ENCODE measurements at places on chromosomes 6 and 20. TPM values are rescaled to one million over a fixed set of nuclear protein-coding genes. Genes with fewer than 3 reads are reported as not detected.

GRCh38 chr6:151073146-151073545 is 166.6 kb upstream of the AKAP12 start:
- H3K36me3 ChIP-seq: no peaks in the 10 kb centered on the region
- no peak overlapping the region for H3K27ac ChIP-seq
- no peak overlapping the region for H3K4me3 ChIP-seq
- no peaks in the 10 kb centered on the region for H3K27me3 ChIP-seq
- DNase-seq: no peak

Gene EXOC2
- total RNA-seq: 37.3 TPM

Gene BFSP1
- 1.6 TPM for total RNA-seq

DNA sequence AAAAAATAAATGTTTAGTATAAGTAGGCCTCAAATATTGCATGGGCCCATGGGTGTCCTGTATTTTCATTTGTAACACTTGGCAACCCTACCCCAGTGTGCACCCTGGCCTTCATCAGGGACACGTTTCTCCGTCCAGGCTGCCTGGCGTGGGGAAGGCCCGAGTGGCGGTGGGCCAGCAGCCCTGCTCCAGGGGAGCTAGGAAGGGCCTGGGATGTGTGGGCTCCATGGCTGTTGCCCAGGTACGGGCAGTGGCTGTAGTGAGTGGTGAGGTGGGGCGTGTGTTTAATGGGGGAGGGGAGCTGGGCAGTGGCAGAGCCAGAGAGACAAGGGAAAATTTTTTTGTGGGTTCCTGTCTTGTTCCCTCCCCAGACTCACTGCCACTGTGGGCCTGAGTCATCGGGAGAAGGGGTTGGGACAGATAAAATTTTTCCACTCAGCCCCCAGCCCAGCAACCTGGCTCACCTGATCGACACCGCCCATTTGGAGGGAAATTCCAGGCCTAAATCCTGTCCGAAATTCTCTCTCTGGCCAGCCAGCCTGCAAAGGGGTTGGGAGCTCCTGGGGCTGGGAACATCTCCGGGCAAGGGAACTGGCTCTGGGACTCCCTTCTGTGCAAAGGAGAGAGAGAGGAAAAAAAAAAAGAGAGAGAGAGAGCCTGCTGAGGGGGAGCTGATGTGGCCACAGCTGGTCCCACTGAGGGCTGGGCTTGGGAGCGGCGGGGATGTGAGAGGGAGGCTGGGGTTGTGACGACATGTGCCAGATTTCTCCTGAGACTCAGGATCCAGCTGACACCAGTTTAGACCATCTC is 32.5 kb upstream of the VEGFA start:
- no peaks in the 10 kb centered on the region for H3K27me3 ChIP-seq
- H3K4me1 ChIP-seq: no peaks in the 10 kb centered on the region
- H3K27ac ChIP-seq: no peak overlapping the region
- H3K36me3 ChIP-seq: no peaks in the 10 kb centered on the region
- H3K4me3 ChIP-seq: no peak overlapping the region

DNA sequence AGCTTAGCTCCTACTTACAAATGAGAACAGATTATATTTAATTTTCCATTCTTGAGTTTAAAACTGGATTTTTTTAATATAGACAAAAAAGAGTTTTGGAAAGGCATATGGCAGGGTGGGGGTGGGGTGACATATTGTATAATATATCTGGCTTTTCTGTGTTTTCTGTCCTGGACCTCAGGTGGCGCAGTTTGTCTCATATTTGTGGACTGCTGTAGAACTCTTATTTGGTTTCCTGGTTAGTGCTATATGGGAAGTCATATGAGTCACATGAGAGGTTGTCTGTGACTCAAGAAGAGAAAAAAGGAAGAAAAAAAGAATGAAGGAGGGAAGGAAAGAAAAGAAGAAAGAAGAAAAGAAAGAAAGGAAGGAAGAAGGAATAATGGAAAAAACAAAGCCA is 131.8 kb downstream of the CLVS2 start:
- H3K4me1 ChIP-seq: no peaks in the 10 kb centered on the region
- no peak for DNase-seq
- no peaks in the 10 kb centered on the region for H3K27me3 ChIP-seq
- no peak overlapping the region for H3K4me3 ChIP-seq
- no peaks in the 10 kb centered on the region for H3K36me3 ChIP-seq

DNA sequence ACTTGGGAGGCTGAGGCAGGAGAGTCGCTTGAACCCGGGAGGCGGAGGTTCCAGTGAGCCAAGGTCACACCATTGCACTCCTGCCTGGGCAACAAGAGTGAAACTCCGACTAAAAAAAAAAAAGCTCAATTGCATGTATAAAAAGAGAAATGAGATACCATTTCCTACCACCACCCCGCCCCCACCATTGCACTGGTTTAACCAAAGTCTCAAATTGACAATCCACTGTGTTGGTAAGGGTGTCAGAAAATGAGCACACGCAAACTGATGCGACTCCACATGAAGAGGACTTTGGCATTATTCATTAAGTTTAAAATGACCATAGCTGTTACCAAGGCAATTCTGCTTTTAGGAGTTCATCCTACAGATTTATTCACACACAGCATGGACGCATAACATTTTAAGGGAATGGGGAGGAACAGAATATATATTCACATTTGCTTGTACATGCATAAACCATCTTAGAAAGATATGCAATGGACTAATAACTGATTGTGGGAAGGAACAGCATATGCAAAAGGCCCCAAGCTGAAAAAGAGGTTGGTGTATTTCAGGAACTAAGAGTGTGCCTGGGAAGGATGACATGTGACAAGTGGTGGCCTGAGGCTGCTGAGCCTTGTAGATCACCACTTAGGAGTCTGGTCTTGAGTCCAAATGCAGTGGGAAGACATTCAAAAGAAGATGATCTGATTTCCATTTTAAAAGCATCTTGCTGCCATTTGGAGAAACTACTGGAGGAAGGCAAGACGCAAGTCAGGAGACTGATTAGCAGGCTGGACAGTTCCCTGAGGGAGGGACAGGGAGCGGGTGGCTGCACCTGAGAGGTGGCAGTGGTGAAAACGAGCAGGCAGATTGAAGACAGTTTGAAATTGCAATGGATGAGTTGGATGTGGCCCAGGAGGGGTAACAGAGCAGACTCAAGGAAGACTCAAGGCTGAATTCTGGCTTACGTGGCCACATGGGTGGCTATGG is 37.2 kb upstream of the PTPN1 start:
- no peaks in the 10 kb centered on the region for H3K27me3 ChIP-seq
- DNase-seq: no peak
- H3K4me3 ChIP-seq: no peak overlapping the region
- H3K27ac ChIP-seq: no peak overlapping the region
- no peaks in the 10 kb centered on the region for H3K36me3 ChIP-seq

Gene MEI4
- total RNA-seq: not detected

Gene ULBP1
- under 0.01 TPM for total RNA-seq

DNA sequence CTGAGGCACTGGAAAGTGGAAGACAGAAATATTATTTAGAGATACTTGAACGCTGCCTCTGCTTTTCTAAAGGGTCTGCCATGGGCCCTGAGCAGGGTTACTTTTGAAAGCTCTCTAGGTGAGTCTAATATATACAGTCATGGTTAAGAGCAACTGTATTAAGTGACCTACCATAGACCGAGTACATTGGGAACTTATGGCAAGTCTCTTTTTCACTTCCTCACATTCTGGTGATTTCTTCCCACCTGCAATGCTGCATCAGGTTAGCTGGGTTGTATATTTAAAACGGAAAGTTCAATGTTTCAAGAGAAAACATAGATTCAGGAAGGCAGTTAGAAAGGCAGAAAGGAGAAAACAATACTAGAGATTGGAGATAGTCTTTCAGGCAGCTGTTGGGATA is 154.7 kb downstream of the PHF3 start:
- no peaks in the 10 kb centered on the region for H3K27me3 ChIP-seq
- no peak overlapping the region for H3K4me3 ChIP-seq
- no peaks in the 10 kb centered on the region for H3K4me1 ChIP-seq
- no peak overlapping the region for H3K27ac ChIP-seq
- no peaks in the 10 kb centered on the region for H3K36me3 ChIP-seq

DNA sequence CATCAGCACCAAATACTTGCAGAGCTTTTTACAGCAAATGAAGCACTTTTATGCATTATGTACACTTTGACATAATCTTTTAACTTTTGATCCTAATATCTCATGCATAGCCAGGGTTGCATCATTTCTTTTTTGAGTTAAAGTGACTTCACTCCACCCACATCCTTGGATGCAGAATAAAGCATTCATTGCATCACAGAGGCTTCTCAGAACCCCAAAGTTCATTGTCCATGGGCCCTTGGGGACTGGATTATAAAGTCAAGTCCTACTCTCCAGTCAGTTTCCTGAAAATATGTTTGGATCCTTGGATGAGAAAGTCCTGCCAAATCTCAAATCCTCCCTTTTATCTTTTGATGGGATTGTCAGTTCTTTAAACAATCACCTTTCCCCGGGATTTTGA is 10.6 kb upstream of the EFHC1 start:
- H3K27me3 ChIP-seq: no peaks in the 10 kb centered on the region
- H3K27ac ChIP-seq: no peak overlapping the region
- H3K4me3 ChIP-seq: no peak overlapping the region
- no peaks in the 10 kb centered on the region for H3K4me1 ChIP-seq
- no peak for DNase-seq
- no peaks in the 10 kb centered on the region for H3K36me3 ChIP-seq

DNA sequence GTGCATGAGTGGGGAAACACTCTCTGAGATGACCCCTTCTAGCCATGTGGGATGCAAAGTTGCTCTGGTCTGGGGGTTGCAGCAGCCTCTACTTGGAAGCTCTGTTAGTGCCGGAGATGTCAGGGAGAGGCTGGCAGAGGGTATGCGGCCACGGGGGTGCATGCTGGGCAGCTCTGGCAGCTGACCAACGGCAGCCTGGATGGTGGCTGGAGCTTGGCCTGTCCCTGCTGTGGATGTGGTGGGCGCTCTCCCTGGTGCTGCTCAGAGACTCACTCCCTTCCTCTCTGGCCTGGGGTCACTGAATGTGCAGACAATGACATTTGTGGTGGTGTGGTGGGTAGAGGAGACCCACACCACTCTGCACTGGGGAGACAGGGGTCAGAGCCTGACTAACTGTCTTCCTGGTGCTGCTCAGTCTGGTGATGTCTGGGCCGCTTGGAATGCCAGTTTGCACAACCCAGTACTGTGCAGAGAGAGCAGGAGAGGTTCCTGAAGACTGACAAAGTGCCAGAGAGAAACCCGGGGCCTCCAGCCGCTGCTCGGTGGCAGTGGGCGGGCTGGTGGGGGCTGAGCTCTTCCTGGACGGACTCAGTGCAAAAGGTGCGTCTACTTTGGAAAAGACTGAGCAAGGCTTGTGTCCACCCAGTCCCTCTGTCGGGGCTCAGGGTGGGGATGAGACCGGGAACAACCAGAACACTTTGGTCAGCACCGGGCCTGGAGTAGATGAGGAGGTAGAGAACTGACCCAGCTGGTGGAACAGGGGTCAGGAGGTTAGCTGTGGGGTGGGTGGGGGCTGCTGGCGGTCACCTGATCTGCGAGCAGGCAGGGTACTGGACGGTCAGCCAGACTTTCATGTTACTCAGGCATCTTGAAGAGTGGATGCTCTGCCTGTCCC is 2.7 kb downstream of the MYT1 start:
- H3K36me3 ChIP-seq: no peaks in the 10 kb centered on the region
- DNase-seq: no peak
- no peaks in the 10 kb centered on the region for H3K4me1 ChIP-seq
- H3K27ac ChIP-seq: no peak overlapping the region
- H3K27me3 ChIP-seq: peaks cover 70% of the 10 kb centered on the region
- no peak overlapping the region for H3K4me3 ChIP-seq

Gene CD93
- total RNA-seq: 36.5 TPM

GRCh38 chr20:50521221-50522052 is 11.3 kb downstream of the PTPN1 start:
- no peak overlapping the region for H3K27ac ChIP-seq
- no peaks in the 10 kb centered on the region for H3K27me3 ChIP-seq
- no peaks in the 10 kb centered on the region for H3K4me1 ChIP-seq
- H3K4me3 ChIP-seq: no peak overlapping the region
- H3K36me3 ChIP-seq: no peaks in the 10 kb centered on the region

DNA sequence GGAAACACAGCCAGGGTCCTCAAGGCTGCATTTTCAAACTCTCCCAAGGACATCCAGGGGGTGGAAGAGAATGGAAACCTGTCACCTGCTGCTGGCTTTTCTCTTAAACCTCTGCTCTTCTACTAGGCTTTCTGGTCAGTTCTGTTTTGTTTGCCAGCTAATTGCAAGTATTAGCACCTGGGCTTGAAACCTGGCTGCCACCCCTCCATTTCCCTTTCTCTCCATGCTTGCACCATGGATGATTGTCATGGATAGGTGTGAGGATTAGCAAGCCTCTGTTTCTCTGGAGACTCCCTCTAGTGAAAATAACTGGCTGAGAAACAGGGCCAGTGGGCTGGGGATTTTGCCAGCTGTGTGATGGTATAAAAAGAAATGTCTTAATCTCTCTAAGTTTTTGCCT is 33.0 kb upstream of the GPR6 start:
- H3K4me3 ChIP-seq: no peak overlapping the region
- H3K27ac ChIP-seq: no peak overlapping the region
- DNase-seq: no peak
- H3K4me1 ChIP-seq: no peaks in the 10 kb centered on the region

DNA sequence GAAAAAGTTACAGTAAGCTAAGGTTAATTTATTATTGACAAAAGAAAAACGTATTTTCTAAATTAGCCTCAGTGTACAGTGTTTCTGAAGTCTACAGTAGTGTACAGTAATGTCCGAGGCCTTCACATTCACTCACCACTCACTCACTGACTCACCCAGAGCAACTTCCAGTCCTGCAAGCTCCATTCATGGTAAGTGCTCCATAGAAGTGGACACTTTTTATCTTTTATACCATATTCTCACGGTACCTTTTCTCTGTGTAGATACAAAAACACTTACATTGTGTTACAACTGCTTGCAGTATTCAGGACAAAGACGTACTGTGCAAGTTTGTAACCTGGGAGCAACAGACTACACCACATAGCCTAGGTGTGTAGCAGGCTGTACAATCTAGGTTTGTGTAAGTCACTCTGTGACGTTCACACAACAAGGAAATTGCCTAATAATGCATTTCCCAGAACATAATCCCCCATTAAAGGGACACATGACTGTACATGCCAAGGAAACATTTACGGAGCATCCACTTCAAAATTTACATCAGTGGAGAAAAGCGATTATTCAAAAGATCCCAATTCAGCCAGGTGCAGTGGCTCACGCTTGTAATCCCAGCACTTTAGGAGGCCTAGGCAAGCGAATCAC is 133.4 kb downstream of the BANF2 start:
- no peak overlapping the region for H3K4me3 ChIP-seq
- H3K27ac ChIP-seq: no peak overlapping the region

GRCh38 chr6:43790031-43790430 is 20.0 kb downstream of the VEGFA start:
- peak overlapping the region; percentile 90 for H3K27ac ChIP-seq
- H3K4me3 ChIP-seq: no peak overlapping the region
- no peak for DNase-seq
- H3K27me3 ChIP-seq: no peaks in the 10 kb centered on the region
- no peaks in the 10 kb centered on the region for H3K36me3 ChIP-seq

Gene PACSIN1
- 0.33 TPM for total RNA-seq

Gene FAM83C
- total RNA-seq: not detected

All from breast epithelium (tissue), 4 donors.